ENCODE measurements at places on chromosomes 2 and 18. TPM values are rescaled to one million over a fixed set of nuclear protein-coding genes. Genes with fewer than 3 reads are reported as not detected.

Gene IL18RAP
- total RNA-seq, result 0.32 TPM

Gene HOXD12
- not detected for total RNA-seq

Gene CENPA
- total RNA-seq, result 11.5 TPM

Gene OR6B2
- not detected for total RNA-seq

Gene MALL
- total RNA-seq, result 0.50 TPM

Gene ITGB6
- 0.31 TPM for total RNA-seq

Gene GRP
- 2.2 TPM for total RNA-seq

Gene SGPP2
- 3.1 TPM for total RNA-seq

- ATAC-seq, result no peak
These were observed 202.9 kb downstream of the ARL4C start for GRCh38 chr2:234293973-234294372.

GRCh38 chr2:39779341-39779851 is 338 bp upstream of the THUMPD2 start:
- no peak for ATAC-seq

DNA sequence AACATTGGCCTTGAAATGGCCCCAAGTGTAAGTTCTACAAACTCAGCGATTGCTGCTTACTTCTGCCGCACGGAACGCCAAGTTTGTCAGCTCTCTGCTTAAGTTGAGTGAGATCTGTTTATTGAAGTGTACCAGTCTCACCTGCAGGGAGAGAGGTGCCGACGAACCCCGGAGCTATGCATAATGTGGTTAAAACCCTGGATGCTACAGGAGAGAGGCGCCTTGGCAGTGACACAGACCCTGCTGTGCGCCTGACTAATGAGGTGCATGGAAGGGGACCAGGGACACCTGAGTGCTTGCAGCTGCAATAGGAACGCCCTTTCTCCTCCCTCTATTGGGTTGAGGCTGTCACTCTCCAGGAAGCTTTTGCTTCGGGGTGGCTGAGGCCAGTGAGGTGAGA is 979 bp downstream of the SLC9A2 start:
- no peak for ATAC-seq

GRCh38 chr2:133690780-133691179 is 122.5 kb upstream of the NCKAP5 start:
- ATAC-seq, result peak; percentile 84

GRCh38 chr18:59340312-59340711 is 18.8 kb downstream of the LMAN1 start:
- no peak for ATAC-seq

DNA sequence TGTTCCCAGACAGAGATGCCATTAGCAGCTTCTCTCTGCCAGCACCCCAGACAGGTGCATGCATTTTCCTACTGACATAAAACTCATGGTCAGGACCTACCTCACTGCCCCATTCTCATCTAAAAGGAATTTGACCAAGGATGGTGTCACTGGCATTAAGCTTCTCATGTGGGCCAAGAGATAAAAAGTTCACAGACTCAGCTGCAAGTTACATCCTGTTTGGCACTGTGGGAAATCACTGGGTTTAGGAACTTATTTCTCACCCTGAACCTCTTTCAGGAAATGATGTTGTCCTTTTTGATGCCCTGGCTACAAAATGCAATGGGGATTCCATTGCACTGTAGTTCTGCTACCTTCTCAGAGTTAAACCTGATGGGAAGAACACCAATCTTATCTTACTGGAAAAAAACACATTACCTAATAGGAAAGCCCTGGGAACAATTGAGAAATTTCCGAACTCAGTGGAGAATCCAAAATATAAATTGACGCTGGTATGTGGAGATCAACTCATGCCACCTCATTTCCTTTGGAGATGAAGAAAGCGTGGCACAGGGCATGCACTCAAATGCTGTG is 252.1 kb upstream of the COPS8 start:
- ATAC-seq, result no peak

- peak; percentile 3 for ATAC-seq
These were observed 13.7 kb downstream of the NCL start for GRCh38 chr2:231450548-231450989.

- ATAC-seq, result no peak
These were observed 25.3 kb downstream of the TSHZ1 start for GRCh38 chr18:75235896-75236295.

GRCh38 chr2:74059137-74059775 is 74.5 kb downstream of the TET3 start:
- no peak for ATAC-seq

DNA sequence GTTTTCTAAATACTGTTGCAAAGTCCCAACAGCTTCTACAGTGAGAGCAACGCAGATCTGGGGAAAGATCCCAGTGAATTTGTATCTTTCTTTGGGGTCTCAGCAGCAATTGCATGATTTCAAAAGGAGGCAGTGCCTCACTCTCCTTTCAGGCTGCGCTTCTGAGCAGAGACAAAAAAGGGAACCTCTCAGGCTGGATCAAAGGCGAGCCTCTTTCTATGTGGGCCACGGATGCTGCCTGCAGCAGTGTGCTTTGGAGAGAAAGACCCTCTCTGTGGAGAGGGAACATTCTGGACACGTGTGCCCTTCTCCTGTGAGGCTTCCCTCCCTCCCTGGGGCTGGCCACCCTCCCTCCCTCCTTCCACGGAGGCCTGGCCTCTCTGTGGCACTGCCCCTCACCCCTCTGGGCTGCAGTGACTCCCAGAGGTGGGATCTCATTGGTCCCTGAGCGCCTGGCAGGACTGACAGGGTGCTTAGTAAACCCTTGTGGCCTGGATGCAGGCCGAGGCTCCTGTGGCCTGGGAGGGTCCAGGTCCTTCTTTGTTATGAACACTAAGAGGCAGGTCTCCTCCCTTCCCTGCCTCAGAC is 21.6 kb upstream of the PDIA6 start:
- ATAC-seq, result peak; percentile 51

- no peak for ATAC-seq
These were observed 739.7 kb upstream of the DDX18 start for GRCh38 chr2:117074756-117075155.

DNA sequence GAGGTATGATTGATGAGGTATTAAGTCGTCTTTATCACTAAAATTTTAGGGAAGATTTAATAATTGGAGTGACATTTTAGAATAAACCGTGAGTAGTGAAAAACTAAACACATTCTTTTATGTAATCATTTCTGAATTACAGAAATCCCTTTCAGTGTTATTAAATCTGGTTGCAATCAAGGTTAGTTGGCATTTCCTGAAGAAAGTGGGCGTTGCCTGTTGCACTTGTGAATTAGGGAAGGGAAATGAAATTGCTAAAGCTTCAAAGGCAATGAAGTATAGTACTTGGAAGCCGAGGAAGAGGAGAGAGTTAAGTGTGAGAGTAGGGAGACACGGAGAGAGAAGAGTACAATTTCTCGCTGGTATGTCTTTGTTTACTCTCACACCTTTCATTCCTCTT is 274.5 kb downstream of the SLC8A1 start:
- no peak for ATAC-seq

GRCh38 chr2:128092656-128093055 is 1.7 kb downstream of the UGGT1 start:
- no peak for ATAC-seq

GRCh38 chr2:21256006-21256405 is 132.2 kb downstream of the TDRD15 start:
- ATAC-seq, result peak; percentile 80

DNA sequence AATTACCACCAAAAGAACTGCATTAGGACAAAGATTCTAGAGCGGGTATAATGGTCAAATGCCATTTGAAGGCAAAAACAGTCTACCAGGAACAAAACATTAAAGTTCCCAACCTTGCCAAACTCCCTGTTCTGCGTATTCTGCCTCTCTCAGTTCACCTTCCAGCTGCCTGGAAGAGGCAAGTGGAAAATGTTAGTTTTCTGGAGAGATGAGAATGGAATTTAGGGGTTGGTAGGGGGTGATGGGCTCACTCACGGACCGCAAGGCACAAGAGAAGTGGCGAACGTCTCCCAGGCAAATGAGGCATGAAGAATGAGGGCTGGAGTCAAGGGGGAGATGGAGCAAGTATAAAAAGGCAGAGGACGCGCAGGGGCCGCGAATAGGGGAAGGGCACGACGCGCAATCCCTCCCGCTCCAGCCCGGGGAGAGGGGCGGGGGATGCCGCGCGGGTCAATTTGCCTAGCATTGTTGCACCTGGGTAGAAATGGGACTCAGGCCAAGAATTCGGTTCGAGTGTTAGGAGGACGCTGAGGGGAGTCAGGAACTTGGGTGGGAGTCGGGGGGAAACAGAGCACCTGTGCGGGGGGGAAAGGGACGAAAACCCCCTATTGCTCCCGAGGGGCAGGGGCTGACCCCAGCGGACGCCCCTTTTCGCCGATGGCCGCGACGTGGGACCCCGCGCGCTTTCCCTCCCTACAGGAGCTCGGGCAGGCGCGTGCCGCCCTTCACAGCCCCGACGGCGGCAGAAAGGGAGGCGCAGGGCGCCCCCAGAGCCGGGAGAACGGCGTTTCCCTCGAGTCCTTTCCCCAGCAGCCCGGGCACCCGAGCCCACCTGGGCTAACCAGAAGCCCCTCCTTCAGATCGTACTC is 573 bp downstream of the PAIP2B start:
- ATAC-seq, result peak; percentile 25

DNA sequence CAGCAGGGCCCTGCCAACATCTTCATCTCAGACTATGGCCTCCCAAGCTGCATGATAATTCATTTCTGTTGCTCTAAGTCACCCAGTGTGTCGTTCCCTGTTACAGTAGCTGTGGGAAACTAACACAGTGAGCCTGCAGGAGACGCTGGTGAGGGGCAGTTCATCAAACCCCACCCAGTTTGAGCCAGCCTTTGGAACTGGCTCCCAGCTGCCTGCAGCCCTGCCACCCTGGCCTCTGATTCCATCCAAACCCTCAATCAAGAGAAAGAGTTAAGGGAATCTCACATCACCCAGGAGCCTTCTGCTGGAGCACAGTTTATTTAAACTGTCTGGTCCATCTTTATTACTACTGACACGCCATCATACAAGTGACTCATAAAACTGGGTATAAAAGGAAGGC is 64.9 kb upstream of the ZCCHC2 start:
- ATAC-seq, result peak; percentile 91

GRCh38 chr2:102437122-102437521 is 14.2 kb downstream of the IL18RAP start:
- no peak for ATAC-seq

GRCh38 chr2:190867212-190867611 is 13.4 kb upstream of the GLS start:
- no peak for ATAC-seq

DNA sequence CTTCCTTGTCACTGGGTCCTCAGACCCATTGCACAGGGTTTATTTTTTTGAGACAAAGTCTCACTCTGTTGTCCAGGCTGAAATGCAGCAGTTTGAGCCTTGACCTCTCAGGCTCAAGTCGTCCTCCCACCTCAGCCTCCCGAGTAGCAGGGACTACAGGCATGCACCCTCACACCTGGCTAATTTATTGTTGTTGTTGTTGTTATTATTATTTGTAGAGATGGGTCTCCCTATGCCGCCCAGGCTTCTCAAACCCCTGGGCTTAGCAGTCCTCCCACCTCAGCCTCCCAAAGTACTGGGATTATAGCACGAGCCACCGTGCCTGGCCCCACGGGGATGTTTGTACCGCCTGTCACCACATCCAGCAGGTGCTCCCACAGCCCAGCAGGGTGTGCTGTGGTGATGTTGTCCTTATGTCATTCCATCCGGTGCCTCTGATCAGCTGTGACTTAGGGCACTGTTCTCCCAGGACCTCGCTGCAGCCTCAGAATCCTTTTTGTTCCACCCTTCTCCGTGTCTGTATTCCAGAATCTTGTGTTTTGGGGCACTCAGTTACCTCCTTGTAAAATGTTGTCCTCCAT is 182.3 kb downstream of the INO80D start:
- ATAC-seq, result no peak

DNA sequence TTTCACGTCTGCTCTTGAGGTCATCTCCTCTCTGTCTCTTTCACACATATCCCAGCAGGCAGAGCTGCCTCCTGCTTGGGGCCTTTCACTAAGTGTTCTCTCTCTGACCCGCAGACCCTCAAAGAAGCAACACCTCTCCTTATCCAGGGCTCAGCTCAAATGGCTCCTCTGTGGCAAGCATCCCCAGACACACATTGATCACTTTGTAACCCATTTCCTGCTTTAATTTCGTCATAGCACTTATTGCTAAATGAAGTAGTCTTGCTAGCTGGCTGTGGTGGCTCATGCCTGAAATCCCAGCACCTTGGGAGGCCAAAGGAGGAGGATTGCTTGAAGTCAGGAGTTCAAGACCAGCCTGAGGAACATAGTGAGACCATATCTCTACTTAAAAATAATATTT is 41.4 kb downstream of the SGPP2 start:
- ATAC-seq, result no peak

GRCh38 chr2:237128026-237128703 is 42.5 kb downstream of the COPS8 start:
- peak; percentile 99 for ATAC-seq

- no peak for ATAC-seq
These were observed 1.3 kb upstream of the PAX3 start for GRCh38 chr2:222299906-222300725.

- ATAC-seq, result peak; percentile 87
These were observed 46.2 kb upstream of the B3GNT2 start for GRCh38 chr2:62149708-62150107.

DNA sequence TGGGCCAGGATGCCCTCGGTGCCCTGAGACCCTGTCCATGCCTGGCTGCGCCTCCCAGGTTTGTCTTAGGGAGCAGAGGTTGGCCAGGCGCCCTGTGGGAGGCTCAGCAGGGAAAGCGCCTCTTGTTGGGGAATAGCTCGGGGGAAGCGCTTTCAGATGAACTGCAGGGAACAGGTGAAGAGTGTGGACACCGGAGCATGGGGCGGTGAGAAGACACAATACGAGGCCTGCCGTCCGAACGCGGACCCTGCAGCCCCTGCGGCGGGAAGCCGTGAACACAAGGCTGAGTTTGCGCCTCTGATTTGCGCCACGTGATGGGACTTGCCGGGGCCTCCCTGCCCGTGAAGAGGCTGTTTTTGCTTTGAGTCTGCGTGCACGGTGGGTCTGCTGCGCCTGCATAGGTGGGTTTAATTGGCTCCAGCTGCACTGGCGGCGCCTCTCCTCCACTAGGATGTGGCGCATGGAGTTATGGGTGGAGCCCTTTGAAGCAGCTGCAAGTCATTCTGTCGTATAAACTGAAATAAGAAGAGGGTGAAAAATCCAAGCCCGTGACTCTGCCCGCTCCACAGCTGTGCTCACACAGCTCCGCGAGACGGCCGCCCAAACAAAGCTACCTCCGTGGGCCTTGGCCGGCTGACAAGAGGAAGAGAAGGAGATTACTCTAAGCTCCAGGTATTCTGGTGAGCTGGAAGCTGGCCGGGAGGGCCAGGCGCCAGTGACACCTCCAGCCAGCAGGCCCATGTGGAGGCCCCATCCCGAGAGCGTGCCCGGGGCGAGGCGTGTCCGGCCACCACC is 103.5 kb upstream of the CTDP1 start:
- ATAC-seq, result no peak
